ENCODE measurements at places on chromosomes 16 and 17. TPM values are rescaled to one million over a fixed set of nuclear protein-coding genes. Genes with fewer than 3 reads are reported as not detected.

TMEM98 gene
- total RNA-seq, result 161 TPM

AOC2 gene
- 3.4 TPM for total RNA-seq

GABARAP gene
- 570 TPM for total RNA-seq

ZNF594 gene
- 8.9 TPM for total RNA-seq

KRT24 gene
- total RNA-seq, result 0.43 TPM

SMIM36 gene
- total RNA-seq, result not detected

KLHL10 gene
- not detected for total RNA-seq

CYGB gene
- total RNA-seq, result 10.0 TPM

ZNF747 gene
- total RNA-seq, result 9.3 TPM

- H3K27ac ChIP-seq, result peak overlapping the region; percentile 51
- no peak for DNase-seq
- peak overlapping the region; percentile 81 for H3K4me3 ChIP-seq
- no peaks in the 10 kb centered on the region for H3K27me3 ChIP-seq
- H3K36me3 ChIP-seq, result peaks cover 4% of the 10 kb centered on the region
Observed at GRCh38 chr16:11253009-11253994, 2.7 kb downstream of the SOCS1 start.

DNA sequence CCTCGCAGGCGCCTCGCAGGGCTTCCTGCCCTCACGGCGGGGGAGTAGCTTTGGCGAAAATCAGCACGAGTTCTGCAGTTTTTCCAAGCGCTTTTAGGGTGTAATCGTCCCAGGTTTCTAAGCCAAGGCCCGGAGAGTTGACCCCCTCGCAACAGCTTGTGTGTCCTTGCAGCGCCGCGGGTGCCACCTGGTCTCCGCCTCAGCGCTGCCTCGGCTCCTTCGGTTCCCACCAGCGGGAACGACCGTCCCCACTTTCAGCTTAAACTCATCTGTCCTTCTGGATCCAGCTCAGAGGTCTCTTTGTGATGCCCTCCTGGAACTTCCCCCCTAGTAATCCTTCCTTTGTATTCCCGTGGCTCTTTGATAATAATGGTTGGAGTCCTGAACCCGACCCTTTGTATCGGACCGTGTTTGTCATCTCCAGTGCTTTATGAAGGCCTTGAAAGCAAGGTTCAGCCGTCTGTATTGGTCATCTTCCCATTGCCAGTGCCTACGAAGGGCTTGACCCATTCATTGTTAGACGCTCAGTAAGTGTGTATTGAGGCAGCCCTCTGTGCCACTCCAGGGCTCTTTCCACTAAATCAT, 858 bp upstream of the SMARCE1 start:
- peak overlapping the region; percentile 96 for H3K4me3 ChIP-seq
- DNase-seq, result no peak
- H3K36me3 ChIP-seq, result peaks cover 21% of the 10 kb centered on the region
- no peaks in the 10 kb centered on the region for H3K27me3 ChIP-seq
- peaks cover 23% of the 10 kb centered on the region for H3K4me1 ChIP-seq

GRCh38 chr16:28267356-28267755, 25.0 kb upstream of the SBK1 start:
- H3K36me3 ChIP-seq, result no peaks in the 10 kb centered on the region
- peaks cover 6% of the 10 kb centered on the region for H3K27me3 ChIP-seq
- DNase-seq, result no peak
- H3K27ac ChIP-seq, result no peak overlapping the region
- no peak overlapping the region for H3K4me3 ChIP-seq

- H3K27ac ChIP-seq, result peak overlapping the region; percentile 98
- H3K4me3 ChIP-seq, result no peak overlapping the region
- no peaks in the 10 kb centered on the region for H3K27me3 ChIP-seq
- no peaks in the 10 kb centered on the region for H3K36me3 ChIP-seq
Observed at GRCh38 chr17:41652461-41652970, 28.1 kb upstream of the KRT17 start.

GRCh38 chr16:30896261-30896888, at the start of gene CTF1:
Gene CTF1 (plus strand): TSS chr16:30896614. CDS start chr16:30896644, 30 bp downstream.
- peak within 1 kb of the TSS; percentile 94 for H3K4me3 ChIP-seq
- H3K4me1 ChIP-seq, result peaks cover 29% of the 10 kb centered on the region
- peak within 1 kb of the TSS; percentile 95 for H3K27ac ChIP-seq

- H3K4me1 ChIP-seq, result peaks cover 12% of the 10 kb centered on the region
- no peak for DNase-seq
- H3K36me3 ChIP-seq, result no peaks in the 10 kb centered on the region
- H3K4me3 ChIP-seq, result peak overlapping the region; percentile 65
Observed at GRCh38 chr17:17300624-17301568, 2.3 kb upstream of the NT5M start.

DNA sequence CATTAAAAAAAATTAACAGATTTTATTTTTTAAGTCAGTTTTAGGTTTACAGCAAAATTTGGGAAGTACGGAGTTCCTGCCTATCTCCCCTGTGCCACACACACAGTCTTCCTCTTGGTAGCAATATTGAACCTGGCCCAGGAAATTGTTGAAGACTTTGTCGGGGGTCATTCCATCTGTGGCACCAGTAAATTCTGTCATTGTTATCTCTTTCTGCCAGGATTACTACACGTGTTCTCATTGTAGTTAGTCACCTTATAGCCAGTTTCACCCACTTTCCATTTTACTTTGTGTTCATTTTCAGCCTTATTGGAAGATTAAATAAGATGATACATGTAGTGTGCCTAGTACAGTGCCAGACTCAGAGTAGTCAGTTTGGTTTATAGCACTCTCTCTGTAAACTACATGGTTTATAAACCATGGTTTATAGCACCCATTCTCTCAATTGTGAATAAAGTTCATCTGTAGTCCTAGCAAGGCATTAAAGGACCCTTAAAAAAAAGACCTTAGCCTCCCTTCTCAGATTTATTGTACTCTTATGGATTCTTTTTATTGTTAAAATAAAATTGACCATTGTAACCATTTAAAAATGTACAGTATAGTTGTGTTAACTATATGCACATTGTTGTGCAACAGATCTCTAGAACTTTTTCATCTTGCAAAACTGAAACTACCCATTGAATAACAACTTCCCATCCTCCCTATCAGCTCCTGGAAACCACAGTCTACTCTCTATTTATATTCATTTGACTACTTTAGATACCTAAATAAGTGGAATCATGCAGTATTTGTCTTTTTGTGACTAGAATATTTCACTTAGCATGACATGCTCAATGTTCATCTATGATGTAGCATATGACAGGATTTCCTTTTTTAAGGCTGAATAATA, 36.1 kb downstream of the NLK start:
- no peak overlapping the region for H3K4me3 ChIP-seq
- H3K36me3 ChIP-seq, result no peaks in the 10 kb centered on the region
- peaks cover 24% of the 10 kb centered on the region for H3K4me1 ChIP-seq
- no peaks in the 10 kb centered on the region for H3K27me3 ChIP-seq
- H3K27ac ChIP-seq, result no peak overlapping the region

- H3K27ac ChIP-seq, result peak overlapping the region; percentile 84
- H3K4me1 ChIP-seq, result peaks cover 33% of the 10 kb centered on the region
- H3K4me3 ChIP-seq, result peak overlapping the region; percentile 63
- peaks cover 4% of the 10 kb centered on the region for H3K27me3 ChIP-seq
- no peak for DNase-seq
- no peaks in the 10 kb centered on the region for H3K36me3 ChIP-seq
Observed at GRCh38 chr16:57807968-57808528, 5.8 kb upstream of the KIFC3 start.

GRCh38 chr16:79217375-79218011, 383.0 kb downstream of the MAF start:
- H3K27me3 ChIP-seq, result no peaks in the 10 kb centered on the region
- no peak for DNase-seq
- H3K4me3 ChIP-seq, result no peak overlapping the region
- H3K27ac ChIP-seq, result no peak overlapping the region
- H3K4me1 ChIP-seq, result peaks cover 10% of the 10 kb centered on the region
- H3K36me3 ChIP-seq, result peaks cover 5% of the 10 kb centered on the region

- peaks cover 28% of the 10 kb centered on the region for H3K4me1 ChIP-seq
- no peak overlapping the region for H3K27ac ChIP-seq
- no peak for DNase-seq
- no peaks in the 10 kb centered on the region for H3K36me3 ChIP-seq
Observed at GRCh38 chr17:50184064-50184463, 17.4 kb downstream of the COL1A1 start.

DNA sequence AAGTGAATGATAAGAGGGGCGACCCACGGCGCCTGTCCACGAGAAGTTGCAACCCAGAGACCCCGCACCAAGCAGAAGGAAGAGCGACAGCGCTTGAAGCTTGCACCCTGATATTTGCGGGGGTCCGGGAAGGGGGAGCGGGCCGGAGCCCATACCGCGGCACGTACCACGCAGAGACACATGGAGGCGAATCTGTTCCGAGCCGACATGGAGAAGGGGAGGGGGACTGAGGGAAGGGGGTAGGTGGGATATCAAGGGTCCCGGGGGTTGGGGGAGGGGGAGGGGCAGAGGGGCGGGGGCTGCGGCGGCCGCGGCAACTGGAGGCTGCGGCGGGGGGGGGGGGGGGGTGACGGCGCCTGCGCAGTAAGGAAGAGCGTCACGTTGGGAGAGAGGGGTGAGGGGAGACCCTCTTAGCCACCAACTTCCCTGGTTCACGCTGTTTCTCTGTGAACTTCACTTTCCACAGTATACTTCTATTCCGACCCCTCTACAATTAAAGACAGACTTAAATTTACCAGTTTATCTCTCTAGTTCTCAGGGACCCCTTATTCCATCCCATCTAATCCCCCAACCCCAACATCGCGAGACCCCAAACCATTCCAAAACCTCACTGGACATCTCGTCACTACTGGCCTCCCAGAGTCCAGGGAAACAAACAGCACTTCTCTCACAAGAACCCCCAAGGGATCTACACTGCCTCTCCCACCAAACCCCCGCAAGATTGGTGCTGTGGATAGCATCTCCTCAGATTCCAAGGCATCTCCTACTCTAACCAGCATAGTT, 8.0 kb downstream of the DLG4 start:
- no peak for DNase-seq
- H3K27ac ChIP-seq, result peak overlapping the region; percentile 54
- H3K36me3 ChIP-seq, result peaks cover 5% of the 10 kb centered on the region
- H3K4me3 ChIP-seq, result peak overlapping the region; percentile 81
- peaks cover 49% of the 10 kb centered on the region for H3K4me1 ChIP-seq

- no peak for DNase-seq
- peak overlapping the region; percentile 98 for H3K27ac ChIP-seq
- H3K36me3 ChIP-seq, result no peaks in the 10 kb centered on the region
- peak overlapping the region; percentile 64 for H3K4me3 ChIP-seq
- H3K27me3 ChIP-seq, result no peaks in the 10 kb centered on the region
- peaks cover 28% of the 10 kb centered on the region for H3K4me1 ChIP-seq
Observed at GRCh38 chr17:82287868-82288801, 14.6 kb upstream of the CSNK1D start.

GRCh38 chr17:64506576-64507412, at the start of gene CEP95:
Gene CEP95 (plus strand): TSS chr17:64506977. CDS start chr17:64507098, 121 bp downstream.
- peaks cover 24% of the 10 kb centered on the region for H3K4me1 ChIP-seq
- H3K4me3 ChIP-seq, result peak within 1 kb of the TSS; percentile 98
- H3K27ac ChIP-seq, result peak within 1 kb of the TSS; percentile 100
- H3K36me3 ChIP-seq, result peaks cover 63% of the 10 kb centered on the region
- peaks cover 12% of the 10 kb centered on the region for H3K27me3 ChIP-seq

- no peak overlapping the region for H3K4me3 ChIP-seq
- peaks cover 22% of the 10 kb centered on the region for H3K4me1 ChIP-seq
- DNase-seq, result no peak
- H3K36me3 ChIP-seq, result no peaks in the 10 kb centered on the region
- no peaks in the 10 kb centered on the region for H3K27me3 ChIP-seq
Observed at GRCh38 chr16:56923481-56924091, 8.4 kb upstream of the HERPUD1 start.

- H3K4me1 ChIP-seq, result peaks cover 4% of the 10 kb centered on the region
- H3K36me3 ChIP-seq, result peaks cover 47% of the 10 kb centered on the region
- H3K27me3 ChIP-seq, result no peaks in the 10 kb centered on the region
- H3K4me3 ChIP-seq, result no peak overlapping the region
- no peak for DNase-seq
Observed at GRCh38 chr17:7499161-7499560, 15.0 kb downstream of the POLR2A start.

GRCh38 chr17:286571-286970, 66.0 kb downstream of the RPH3AL start:
- no peaks in the 10 kb centered on the region for H3K36me3 ChIP-seq
- H3K27ac ChIP-seq, result no peak overlapping the region
- no peak overlapping the region for H3K4me3 ChIP-seq
- peaks cover 18% of the 10 kb centered on the region for H3K4me1 ChIP-seq
- DNase-seq, result peak; percentile 62

DNA sequence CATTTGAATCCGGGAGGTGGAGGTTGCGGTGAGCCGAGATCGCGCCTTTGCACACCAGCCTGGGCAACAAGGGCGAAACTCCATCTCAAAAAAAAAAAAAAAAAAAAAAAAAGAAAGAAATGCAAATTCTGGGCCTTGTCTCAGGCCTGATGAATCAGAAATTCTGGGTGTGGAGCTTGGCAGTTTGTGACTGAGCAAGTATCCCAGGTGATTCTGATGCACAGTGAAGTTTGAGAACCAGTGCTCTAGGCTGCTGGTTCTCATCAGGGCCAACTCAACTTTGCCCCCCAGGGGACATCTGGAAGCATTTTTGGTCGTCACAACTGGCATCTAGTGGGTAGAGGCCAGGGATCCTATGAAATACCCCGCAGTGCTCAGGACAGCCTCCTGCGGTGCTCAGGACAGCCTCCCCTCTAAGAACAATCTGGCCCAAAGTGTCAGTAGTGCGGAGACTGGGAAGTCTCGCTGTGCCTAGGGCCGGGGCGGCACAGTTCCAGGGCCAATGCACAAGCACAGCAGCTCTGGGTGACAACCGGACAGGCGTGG, 55.9 kb downstream of the SDK2 start:
- no peak for DNase-seq
- no peak overlapping the region for H3K4me3 ChIP-seq
- peaks cover 13% of the 10 kb centered on the region for H3K27me3 ChIP-seq
- H3K4me1 ChIP-seq, result peaks cover 21% of the 10 kb centered on the region
- no peaks in the 10 kb centered on the region for H3K36me3 ChIP-seq
- no peak overlapping the region for H3K27ac ChIP-seq

GRCh38 chr17:57537524-57538410, 207.3 kb downstream of the CCDC182 start:
- peak overlapping the region; percentile 68 for H3K4me3 ChIP-seq
- no peak for DNase-seq
- H3K27ac ChIP-seq, result peak overlapping the region; percentile 81
- H3K27me3 ChIP-seq, result no peaks in the 10 kb centered on the region

- DNase-seq, result no peak
- H3K27ac ChIP-seq, result no peak overlapping the region
- no peaks in the 10 kb centered on the region for H3K27me3 ChIP-seq
- peaks cover 4% of the 10 kb centered on the region for H3K4me1 ChIP-seq
Observed at GRCh38 chr16:1146409-1146808, 6.5 kb upstream of the CACNA1H start.

GRCh38 chr16:70725912-70726828, 40.3 kb upstream of the MTSS2 start:
- peaks cover 29% of the 10 kb centered on the region for H3K4me1 ChIP-seq
- H3K4me3 ChIP-seq, result peak overlapping the region; percentile 45

- H3K4me3 ChIP-seq, result no peak overlapping the region
- H3K36me3 ChIP-seq, result no peaks in the 10 kb centered on the region
- H3K27me3 ChIP-seq, result peaks cover 3% of the 10 kb centered on the region
- no peak for DNase-seq
Observed at GRCh38 chr16:87033541-87034300, 283.5 kb downstream of the C16orf95 start.
